ENCODE measurements at places on chromosomes 7 and 10. TPM values are rescaled to one million over a fixed set of nuclear protein-coding genes. Genes with fewer than 3 reads are reported as not detected.
A peak's percentile ranks its signal among the peaks of the same experiment; 100 is the strongest.

OR6B1 gene
- total RNA-seq, result not detected

GRM3 gene
- not detected for total RNA-seq

DNAJC12 gene
- total RNA-seq, result 46.7 TPM

TMEM176A gene
- not detected for total RNA-seq

- DNase-seq, result no peak
Measured at GRCh38 chr7:36943591-36944435, 219.5 kb upstream of the AOAH start.

ABCB8 gene
- total RNA-seq, result 34.3 TPM

DNA sequence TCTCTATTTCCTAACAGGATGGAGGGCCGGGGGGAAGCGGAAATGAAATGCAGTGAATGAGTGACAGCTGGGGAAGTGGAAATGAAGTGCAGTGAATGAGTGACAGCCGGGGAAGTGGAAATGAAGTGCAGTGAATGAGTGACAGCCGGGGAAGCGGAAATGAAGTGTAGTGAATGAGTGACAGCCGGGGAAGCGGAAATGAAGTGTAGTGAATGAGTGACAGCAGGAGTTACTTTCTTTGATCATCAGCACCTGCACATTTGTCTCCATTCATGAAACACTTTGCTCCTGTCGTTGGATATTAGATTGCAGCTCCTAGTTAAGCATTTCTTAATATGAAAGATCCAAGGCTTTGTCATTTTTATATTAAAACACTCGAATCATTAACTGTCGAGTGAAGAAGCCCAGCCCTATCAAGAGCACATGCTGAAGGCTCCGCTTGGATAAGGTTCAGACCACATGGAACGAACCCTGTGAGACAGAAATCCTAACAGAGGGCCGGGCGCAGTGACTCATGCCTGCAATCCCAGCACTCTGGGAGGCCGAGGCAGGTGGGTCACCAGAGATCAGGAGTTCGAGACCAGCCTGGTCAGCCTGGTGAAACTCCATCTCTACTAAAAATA is 406.0 kb upstream of the ADARB2 start:
- DNase-seq, result no peak

TLL2 gene
- total RNA-seq, result 0.19 TPM

DNA sequence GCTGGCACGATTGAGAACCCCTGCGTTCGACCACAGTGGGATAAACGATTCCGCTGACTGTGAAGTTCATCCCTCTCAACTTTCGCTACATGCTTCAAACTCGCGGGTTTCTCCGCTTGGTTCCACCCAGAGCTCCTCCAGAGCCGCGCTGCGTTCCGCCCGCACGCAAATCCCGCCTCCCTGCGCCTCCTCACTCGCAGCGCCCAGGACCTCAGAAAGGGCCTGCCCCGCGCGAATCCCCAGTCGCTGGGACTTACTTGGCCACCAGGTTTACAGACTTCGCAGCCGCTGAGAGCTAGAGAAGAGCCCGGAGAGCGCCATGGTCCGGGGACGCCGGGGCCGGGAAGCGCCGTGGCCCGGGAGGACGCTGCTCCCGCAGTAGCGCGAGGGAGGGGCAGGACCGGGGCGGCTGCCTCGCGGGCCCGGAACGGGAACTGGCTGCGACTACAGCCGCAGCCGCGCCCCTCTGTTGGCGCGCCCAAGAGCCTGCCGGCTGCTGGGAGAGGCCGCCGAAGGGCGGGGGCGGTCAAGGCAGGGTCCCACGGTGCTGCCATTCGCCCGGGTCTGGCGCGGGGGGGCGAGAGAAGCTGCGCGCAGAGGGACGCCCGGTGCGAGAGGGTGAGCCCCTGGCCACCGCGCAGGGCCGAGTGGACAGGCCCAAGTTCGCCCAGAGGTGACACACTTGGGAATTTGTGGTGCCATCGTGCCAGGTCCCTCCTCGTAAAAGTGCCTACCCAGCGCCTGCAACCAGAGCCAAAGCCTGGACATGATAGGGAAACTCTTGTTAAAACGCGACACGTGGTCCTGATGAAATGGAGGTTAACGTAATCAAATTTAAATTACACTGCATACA is at the start of gene NOD1:
Gene NOD1, minus strand, starts transcription at position 436 of the 853 bp plus-strand sequence. CDS start 21,863 bp downstream, outside the sequence.
- DNase-seq, result peak; percentile 83

DNA sequence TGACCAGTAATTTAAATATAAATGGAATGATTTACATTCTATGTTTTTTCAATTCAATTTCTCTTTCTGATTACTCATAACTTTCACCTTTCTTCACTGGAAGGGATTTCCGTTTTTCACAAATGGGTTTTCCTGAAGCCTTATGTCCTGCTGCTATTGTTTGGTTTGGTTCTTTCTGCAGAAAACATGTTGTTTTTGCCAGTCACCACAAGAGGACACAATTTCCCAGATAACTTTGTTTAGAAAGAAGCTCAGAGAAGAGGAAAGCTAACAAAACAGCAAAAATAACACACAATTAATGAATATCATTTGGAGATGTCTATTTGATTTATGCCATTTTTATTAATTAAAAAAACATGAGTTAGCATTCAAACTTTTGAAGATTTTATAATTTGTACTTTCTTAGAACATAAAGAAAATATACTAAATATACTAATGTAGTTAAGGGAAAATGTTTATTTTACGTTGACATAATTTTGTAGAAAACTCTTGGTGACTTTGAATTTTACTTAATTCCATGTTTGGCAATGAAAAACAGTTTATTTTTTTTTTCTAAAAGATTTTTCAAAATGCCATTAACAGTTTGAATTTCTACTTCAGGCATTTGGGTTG is 4.6 kb upstream of the TWIST1 start:
- DNase-seq, result no peak

DNA sequence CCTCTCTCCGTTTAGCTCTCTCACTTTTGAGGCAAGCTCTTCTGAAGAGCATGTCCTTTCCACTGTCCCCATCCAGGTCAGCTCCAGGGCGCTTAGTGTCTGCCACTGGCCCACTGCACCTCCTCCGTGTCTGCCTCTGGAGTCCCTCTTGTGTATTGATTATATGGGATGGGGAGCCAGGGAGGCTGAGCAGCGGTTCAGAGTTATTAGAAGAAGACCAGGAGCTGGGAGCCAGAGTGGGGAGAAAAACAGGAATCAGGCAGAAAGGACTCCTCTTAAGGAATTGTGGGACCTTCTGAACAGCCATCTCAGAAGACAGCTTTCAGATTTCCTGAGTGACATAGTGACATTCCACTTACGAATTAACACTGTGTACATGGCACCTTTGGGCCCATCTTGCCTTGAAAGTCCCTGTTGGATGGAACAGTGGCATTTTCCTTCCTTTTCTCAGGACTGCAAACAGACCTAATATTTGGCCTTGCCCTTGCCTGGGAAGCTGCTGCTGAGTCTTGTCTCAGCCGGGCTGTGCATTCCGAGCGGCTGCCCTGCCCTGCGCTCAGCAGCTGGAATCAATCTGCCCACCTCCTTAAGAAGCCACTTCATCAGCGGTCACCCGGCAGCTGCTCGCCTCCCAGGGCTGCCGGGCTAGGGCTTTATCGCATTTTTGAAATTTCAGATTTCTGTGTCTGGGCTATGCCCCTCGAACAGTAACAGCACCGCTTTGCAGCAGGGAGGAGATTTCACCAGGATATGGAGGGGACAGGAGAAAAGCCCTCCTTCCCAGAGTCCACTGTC is 81.1 kb upstream of the PRKG1 start:
- no peak for DNase-seq

LEP gene
- total RNA-seq, result not detected

DNA sequence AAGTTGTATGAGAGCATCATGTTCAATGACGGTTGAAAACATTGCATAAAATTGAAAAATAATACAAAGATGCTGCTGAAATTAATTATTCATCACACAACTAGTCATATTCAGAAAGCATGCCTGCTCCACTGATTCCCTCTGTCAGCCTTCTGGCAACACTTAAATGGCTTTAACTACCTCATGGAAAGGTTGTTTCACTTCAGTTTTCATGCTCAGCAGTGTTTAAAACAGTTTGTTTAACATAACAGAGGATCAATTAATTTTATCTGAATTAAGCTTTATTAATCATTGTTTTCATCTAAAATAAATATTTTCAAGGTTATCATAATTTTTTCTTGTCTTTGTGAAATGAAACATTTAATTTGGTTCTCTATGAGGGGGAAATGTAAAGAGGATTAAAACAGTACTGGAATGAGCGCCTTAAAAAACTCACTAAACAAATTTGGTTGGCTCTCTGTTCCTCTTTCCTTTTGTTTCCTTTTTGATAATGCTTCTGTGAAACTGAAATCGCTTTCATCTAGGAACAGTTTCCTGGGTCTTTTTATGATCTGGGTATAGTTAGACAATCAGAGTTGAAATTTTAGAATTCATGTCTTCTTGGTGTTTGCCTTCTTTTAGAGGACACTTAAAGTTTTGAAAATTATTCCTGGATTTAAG is 427.4 kb downstream of the SH2D4B start:
- no peak for DNase-seq

DNA sequence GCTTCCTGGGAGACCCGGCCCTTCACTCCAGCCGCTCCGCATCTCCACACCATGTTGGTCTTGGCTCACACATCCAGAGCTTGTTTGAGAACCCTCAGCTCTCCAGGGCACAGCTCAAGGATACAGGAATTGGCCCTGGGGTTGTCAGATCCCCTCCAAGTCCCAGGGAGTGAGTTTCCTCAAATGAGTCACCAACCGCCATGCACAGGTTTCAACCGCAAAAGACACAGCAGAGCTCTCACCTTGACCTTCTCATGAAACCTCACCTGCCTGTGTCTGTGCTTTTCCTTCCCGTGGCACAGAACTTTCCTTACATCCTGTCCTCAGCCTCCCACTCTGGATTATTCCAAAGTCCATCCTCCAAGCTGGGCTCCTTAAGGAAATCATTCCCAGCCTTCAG is 20.6 kb downstream of the AZGP1 start:
- no peak for DNase-seq

MAD1L1 gene
- total RNA-seq, result 37.8 TPM

NRBF2 gene
- 27.6 TPM for total RNA-seq

DNA sequence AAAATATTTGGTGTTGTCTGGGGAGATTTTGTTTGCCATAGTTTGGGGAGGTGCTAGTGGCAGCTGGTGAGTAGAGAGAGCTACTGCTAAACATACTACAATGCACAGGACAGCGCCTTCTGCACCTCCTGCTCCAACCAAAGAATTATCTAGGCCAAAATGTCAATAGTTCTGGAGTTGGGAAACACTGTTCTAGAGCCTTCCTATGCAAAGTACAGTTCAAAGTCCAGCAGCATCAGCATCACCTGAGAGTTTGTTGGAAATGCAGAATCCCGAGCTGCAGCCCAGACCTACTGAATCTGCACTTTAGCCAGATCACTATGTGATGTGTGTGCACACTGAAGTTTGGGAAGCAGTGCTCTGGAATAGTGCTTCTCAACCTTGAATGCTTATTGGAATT is 290.7 kb downstream of the TCF7L2 start:
- DNase-seq, result no peak

JAZF1 gene
- 7.4 TPM for total RNA-seq

DNA sequence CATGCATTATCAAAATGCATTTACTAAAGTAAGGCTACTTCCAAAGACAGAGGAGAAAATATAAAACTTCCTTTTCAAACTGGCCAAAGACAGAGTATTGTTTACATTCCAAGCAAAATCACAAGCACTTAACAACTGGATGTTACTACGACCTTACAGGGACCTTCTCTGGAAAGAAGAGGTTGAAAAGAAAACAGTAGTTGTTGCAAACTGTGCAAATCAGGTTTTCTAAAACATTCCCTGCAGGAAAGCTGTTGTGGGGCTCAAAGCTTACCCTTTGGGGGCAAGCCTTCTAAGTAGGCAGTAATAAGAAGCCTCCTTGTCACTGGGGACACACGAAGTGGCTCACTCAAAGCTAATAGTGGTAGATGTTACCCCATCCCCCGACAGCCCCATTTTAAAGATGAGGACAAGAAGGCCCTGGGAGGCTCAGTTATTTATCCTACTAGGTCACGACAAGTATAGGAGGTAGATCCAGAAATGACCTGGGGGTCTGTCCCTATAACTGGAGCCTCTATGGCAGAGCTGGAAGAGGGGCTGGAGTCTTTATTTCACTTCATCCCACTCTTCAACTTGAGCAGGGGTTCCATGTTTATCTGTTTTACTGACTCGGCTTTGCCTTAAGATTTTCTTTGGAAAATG is 46.6 kb downstream of the ATXN7L1 start:
- no peak for DNase-seq

- DNase-seq, result no peak
Measured at GRCh38 chr7:128037081-128037480, 5.8 kb upstream of the LRRC4 start.

FAM237B gene
- not detected for total RNA-seq

DNA sequence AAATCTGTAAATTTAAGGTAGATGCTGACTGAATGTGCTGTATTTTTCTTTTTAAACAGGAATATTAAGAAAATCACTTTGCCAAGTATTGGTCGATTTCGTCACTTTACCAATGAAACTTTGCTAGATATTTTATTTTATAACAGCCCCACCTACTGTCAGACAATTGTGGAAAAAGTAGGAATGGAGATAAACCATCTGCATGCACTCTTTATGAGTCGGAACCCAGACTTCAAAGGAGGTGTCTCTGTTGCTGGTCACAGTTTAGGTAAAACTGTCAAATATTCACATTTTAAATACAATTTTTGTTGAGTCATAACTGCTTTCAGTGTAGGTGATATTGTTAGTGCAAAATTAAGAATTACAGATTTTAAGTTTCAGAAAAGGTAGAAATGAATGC is 25.2 kb downstream of the SEC23IP start:
- no peak for DNase-seq

DNA sequence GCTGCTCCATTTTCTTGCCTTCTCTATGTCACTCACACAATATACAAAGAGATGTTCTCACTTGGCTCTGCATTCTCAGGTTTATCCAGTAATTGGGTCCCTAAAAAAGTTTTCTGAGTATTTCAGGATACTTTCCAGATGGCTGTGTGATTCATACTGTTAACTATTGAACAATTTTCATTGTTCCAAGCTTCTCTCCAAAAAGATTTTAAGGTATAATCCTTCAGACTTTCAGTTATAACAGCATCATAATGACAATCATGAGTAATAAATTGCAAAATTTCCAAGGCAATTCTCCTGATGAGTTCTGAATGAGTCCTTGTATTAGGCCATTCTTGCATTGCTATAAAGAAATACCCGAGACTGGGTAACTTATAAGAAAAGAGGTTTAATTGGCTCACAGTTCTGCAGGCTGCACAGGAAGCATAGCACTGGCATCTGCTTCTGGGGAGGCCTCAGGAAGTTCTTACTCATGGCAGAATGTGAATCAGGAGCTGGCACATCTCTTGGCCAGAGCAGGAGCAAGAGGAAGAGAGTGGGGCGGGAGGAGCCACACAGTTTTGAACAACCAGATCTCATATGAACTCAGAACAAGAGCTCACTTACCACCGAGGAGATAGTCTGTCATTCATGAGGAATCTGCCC is 148.1 kb downstream of the SLC16A9 start:
- no peak for DNase-seq

ZNF727 gene
- total RNA-seq, result 0.89 TPM

ANTXRL gene
- total RNA-seq, result not detected

SPDYE18 gene
- 0.24 TPM for total RNA-seq

- DNase-seq, result no peak
Measured at GRCh38 chr10:68857005-68857404, 29.7 kb downstream of the STOX1 start.

GRCh38 chr7:70654979-70655378 is 477.0 kb upstream of the GALNT17 start:
- DNase-seq, result no peak

- DNase-seq, result no peak
Measured at GRCh38 chr7:3893151-3893788, 592.2 kb downstream of the SDK1 start.

- no peak for DNase-seq
Measured at GRCh38 chr7:47328392-47329319, 253.3 kb downstream of the TNS3 start.
